Activated CD8-positive, alpha-beta memory T cell treated with anti-CD3 and anti-CD28 coated beads for 1 hour (primary cell): ENCODE measurements at places on chromosomes 12 and 14.

DNA sequence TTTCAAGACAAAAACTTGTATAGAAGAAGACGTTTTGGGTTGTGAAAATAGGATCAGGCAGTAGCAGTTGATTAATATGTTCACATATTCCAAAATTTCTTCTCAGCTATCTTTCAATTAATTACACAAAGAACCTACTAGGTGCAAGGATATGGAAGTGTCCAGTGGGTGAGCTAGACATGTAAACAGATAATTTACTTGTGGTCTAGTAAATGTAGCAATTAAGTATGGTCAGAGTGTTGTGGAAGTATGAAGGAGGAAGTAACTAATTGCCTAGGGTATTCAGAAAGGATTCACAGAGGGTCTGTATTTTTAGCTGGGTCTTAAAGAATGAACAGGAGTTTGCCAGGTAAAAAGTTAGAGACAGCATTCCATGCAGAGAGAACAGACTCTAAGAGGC, 5.9 kb downstream of the GOLGA5 start:
- DNase-seq = no peak

DNA sequence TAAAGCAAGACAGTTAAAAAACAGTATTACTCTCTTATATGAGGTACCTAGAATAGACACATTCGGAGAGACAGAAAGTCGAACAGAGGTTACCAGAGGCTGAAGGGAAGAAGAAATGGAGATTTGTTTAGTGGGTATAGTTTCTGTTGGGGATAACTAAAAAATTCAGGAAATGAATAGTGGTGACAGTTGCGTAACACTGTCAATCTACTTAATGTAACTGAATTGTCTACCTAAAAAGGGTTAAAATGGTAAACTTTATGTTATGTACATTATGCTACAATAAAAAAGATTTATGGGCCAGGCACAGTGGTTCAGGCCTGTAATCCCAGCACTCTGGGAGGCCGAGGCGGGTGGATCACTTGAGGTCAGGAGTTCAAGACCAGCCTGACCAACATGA, 30.6 kb upstream of the SLC6A13 start:
- DNase-seq = no peak

GRCh38 chr14:86430853-86431252, 900.9 kb downstream of the FLRT2 start:
- DNase-seq = no peak

DNA sequence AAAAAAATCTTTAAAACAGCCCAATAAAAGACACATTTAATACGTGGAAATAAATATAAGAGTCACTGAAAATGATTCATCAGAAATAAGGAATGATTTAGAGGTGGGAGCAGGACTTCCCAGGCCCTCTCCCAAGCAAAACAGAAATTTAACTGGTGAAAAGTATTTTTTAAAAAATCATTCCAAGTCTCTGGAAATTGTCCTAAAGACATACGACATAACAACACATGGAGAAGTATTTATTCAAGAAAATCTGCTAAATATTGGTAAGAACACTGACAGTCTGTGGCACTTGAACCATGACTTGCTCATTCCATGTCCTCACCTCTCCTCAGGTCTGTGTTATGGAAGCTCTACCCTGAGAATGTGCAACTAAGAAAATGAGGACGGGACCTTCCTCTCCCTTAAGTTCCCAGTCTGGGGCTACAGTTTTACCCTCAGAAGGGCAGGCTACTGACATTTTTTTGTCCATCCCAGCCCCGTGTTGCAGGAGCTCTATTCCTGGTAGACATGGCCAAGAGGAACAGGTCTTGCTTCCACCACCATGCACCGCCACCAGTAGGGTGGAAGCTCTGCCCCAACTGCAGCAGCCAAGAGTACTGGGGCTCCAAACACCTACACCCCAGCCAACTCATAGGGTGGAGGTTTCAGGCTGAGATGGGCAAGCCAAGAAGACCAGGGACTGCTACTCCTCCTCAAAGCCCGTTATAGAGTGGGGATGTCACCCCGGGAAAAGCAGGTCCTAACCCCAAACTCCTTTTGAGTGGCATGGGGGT, 193.0 kb downstream of the CRADD start:
- DNase-seq = no peak

DNA sequence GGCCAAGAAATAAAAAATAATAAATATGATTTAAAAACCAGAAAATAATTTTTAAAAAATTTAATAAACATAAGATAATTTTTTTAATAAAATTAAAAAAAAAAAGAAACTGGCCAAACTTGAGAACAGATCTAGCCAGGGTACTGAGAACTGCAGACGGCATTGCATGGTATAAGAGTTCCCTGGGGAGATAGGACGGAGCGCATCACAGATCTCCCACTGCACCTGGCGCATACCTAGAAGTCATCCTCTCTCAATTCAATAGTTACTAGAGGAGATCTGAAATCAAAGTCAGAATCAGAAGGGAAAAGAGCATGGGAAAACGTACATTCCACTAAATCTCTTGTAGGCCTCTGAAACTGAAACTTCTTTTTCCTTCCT, 58.9 kb upstream of the BCL2L14 start:
- DNase-seq = no peak

- DNase-seq = no peak
Measured at GRCh38 chr12:28585146-28585545, 394.9 kb downstream of the CCDC91 start.

GRCh38 chr14:74955229-74956026, at the start of gene PGF:
TSS of gene PGF (minus strand) at chr14:74955597. CDS start at chr14:74955242, 355 bp downstream.
- no peak for DNase-seq

GRCh38 chr14:70087380-70087697, 101.4 kb downstream of the SLC8A3 start:
- DNase-seq = no peak

- no peak for DNase-seq
Measured at GRCh38 chr14:53093206-53093605, 59.9 kb downstream of the DDHD1 start.

DNA sequence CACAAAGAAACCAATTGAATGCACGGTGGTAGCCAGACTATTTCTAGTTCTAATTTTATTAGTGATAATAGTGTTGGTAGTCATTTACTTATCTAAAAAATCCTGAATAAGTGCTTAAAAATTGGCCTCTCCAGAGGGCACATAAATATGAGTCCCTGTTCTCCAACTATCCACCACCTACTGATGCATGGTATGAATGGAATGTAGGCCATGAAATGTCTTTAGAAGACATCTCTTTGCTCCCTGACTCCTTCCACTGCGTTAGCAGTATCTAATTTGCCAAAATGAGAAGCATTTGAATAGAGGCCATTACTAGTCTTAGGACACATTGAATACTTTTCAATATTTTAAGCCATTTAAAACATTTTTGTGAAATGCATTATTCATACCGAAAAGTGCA, 261.7 kb downstream of the LRFN5 start:
- no peak for DNase-seq

DNA sequence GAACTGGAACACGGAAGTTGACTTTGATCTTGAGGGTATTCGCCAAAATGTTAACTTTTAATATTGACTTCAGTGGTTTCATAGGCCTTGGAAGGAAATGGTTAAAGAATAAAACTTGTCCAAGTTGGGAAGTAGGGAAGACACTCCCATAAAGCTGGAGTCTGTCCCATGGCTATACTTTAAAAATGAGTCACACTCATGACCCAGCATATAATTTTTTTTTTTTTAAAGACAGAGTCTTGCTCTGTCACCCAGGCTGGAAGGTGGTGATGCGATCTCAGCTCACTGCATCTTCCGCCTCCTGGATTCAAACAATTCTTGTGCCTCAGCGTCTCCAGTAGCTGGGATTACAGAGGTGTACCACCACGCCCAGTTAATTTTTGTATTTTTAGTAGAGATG, 19.6 kb downstream of the TMPRSS12 start:
- DNase-seq = no peak
